ENCODE measurements at places on chromosomes 4 and X. TPM values are rescaled to one million over a fixed set of nuclear protein-coding genes. Genes with fewer than 3 reads are reported as not detected.

Gene TMEM175
- total RNA-seq: 5.6 TPM

Gene XAGE5
- not detected for total RNA-seq

Gene GPC3
- 16.4 TPM for total RNA-seq

Gene USP17L28
- not detected for total RNA-seq

Gene TEX13C
- not detected for total RNA-seq

Gene CHST7
- 4.2 TPM for total RNA-seq

Gene GAGE2A
- total RNA-seq: not detected

Gene TMEM144
- total RNA-seq: 8.3 TPM

Gene CLGN
- total RNA-seq: 4.1 TPM

Gene CD99L2
- 71.1 TPM for total RNA-seq

Gene RPL10
- total RNA-seq: 3,230 TPM

Gene PDLIM3
- total RNA-seq: 3.0 TPM

Gene IL9R
- not detected for total RNA-seq

Gene MAPK10
- total RNA-seq: 69.6 TPM

Gene GC
- not detected for total RNA-seq

Gene CNGA2
- not detected for total RNA-seq

Gene F8A3
- total RNA-seq: 0.72 TPM

Gene ASB5
- 0.09 TPM for total RNA-seq

Gene BCOR
- total RNA-seq: 12.7 TPM

Gene GAGE12D
- not detected for total RNA-seq

Gene TMPRSS11A
- total RNA-seq: under 0.01 TPM

Gene DACH2
- not detected for total RNA-seq

Gene STX18
- total RNA-seq: 32.2 TPM

Gene SORCS2
- 0.27 TPM for total RNA-seq
